ENCODE measurements at places on chromosomes 6 and 20.
A peak's percentile ranks its signal among the peaks of the same experiment; 100 is the strongest.

DNA sequence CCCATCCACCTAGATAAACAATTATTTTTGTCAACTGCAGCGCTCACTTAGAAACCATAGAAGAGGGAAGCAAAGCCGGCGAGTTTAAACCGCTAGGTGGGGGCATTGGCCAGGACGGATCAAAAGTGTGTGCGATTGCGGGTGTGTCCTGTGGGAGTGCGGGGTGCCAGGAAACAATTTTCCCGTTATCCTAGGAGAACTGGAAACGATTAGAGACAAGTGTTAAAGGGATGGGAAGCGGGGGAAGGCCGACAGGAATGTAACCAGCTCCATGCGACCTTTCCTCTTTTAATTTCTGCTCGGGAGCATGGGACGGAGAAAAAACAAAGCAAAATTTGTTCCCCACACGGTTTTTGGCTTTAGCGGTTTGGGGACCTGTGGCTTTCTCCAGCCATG, 2.8 kb upstream of the HTR1B start:
- peak; percentile 55 for DNase-seq

DNA sequence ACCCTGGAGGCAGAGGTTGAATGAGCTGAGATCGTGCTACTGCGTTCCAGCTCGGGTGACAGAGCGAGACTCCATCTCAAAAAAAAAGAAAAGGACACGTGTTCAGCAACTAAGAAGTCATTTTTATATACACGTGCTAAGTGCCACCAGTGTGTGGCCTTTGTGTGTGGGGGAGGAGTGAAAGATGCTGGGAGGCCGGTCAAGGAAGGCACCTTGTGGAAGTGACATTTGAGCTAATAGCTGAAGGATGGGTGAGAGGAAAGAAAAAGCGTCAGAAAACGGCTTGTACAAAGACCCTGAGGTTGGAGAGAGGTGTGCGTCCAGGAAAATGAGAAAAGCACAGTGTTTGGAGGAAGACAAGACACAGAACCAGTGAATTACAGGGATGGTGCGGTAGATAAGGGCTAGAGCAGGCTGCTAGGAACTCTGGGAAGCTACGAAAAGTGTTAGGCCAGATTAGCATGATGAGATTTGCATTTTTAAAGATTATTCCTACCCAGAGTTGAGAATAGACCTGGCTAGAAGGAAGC, 11.6 kb downstream of the RREB1 start:
- no peak for DNase-seq

GRCh38 chr20:51507216-51508036, 35.1 kb downstream of the NFATC2 start:
- DNase-seq: no peak

GRCh38 chr6:142469220-142469619, 167.4 kb downstream of the ADGRG6 start:
- no peak for DNase-seq

GRCh38 chr6:140966676-140967075, 1166.0 kb upstream of the GJE1 start:
- DNase-seq: no peak

DNA sequence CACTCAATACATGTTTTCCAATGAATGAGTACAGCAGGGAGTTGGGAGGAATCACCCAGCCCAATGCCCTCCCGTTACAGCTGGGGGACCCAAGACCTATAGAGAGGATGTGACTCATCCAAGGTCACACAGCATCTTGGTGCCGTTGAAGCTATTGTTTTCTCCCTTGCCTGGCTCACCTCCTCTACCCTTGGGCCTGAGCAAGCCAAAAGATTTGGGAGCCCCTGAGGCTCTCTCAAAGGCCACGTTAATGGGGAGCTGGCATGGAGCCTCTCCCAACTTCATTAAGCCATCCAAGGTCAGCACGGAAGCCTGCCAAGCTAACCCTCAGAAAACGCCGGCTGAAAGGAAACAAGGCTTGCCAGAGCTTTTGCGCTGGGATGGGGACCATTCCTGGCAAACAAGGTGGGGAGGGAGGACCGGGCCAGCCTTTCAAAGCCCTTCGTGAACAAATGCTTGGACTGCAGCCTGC, 30.4 kb downstream of the KCNB1 start:
- peak; percentile 42 for DNase-seq

- DNase-seq: no peak
Measured at GRCh38 chr6:111803804-111804203, 69.4 kb downstream of the FYN start.

GRCh38 chr20:60055740-60056139, 97.5 kb downstream of the CDH26 start:
- peak; percentile 73 for DNase-seq

DNA sequence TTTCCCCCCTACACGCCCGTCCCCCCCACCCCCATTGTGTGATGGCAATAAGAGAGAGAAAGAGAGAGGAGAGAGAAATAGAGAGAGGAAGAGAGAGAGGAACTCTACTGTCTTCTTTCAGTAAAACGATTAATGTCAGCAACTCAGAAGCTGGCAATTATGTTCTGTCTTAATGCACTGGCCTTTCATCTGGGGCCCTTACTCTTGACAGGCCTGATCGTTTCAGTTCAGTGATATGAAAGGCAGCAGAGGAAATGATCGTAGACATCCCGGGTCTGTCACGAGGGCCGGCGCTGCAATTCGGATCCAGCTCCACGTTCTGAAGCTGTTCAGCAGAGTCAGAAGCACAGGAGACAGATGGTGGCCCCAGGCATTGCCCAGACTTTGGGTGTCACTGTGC, 308.9 kb downstream of the ZNF217 start:
- DNase-seq: no peak

- DNase-seq: no peak
Measured at GRCh38 chr20:20065361-20065760, 13.0 kb downstream of the CFAP61 start.

DNA sequence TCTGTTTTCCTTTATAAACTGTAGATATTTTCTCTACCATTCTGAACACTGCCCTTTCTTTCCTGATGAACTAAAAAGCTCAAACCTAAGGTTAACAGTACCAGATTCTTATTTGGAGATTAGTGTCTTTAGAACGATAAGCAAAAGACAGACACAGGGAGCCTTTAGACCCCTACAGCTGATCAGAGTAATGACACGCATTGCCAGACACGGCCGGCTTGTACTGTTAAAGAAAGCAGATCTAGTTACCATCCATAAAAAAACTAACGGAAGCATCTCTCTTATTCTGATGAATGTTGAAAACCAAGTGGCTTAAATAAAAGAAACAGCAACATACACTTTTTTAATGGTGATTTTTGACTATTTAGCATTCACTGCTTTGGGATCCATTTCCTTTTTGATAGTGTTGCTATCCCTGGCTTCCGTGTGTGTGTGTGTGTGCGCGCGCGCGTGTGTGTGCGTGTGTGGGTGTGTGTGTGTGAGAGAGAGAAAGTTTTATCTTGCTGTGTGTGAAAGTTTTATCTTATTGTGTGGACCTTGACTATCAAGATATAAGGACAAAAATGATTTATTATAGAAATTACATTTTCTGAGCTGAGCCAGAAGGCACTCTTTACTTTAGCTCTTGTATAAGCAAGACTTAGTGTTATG, 95.6 kb upstream of the SLC35B3 start:
- no peak for DNase-seq

DNA sequence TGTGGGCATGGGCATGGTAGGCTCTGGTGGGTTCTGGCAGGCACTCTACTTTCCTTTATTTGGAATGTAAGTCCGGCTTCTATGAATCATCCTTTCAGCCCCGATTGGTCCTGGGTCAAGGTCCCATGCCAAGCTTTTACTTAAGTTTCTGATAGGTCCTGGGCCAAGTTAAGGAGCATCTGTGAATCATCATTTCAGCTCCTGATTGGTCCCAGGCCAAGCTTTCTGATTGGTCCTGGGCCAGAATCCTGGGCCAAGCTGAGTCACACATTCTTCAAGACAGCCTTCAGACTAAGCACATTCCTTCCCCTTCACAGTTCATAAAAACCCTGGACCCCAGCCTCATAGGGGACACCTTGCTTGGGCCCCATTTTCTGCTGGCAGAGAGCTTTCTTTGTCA, 231.0 kb upstream of the EYS start:
- no peak for DNase-seq

DNA sequence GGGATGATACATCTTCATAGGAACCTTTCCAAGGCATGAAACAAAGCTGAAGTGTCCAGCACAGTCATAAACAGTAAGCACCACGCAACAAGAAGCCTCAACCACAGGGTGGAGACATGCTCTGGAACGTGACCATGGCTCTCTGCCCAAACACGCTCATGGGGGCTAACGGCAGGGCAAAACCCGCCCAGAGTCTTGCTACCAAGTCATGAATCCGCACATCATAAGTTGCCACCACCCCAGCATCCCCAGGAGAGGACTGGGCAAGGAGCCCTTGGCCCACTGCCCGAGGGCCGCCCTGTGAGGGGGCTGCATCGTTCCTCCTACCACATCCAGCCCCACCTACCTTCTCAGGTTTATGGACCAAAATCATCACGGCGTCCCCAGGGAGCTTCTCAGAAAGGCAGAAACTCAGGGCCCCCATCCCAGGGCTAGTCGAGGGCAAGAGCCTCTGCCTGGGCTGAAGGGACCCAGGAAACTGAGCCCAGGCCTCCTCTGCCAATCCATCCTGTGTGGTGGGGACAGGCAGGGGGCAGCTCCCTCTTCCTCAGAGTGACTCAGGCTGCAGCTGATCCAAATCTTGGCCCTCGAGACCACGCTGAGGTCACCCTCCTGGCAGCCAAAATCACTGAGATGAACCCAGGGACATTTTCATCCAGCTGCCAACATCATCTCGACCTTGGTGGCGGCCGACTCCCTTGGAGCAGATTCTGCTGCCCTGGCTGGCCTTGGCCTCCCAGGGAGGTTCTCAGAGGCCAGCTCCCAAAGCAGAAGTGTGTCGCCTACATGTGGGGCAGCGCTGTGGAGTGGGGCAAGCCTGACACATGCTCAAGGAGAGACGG, 42.6 kb downstream of the BMP7 start:
- peak; percentile 53 for DNase-seq

- DNase-seq: peak; percentile 14
Measured at GRCh38 chr6:145214570-145214969, 520.8 kb downstream of the EPM2A start.

- DNase-seq: peak; percentile 14
Measured at GRCh38 chr20:53019464-53019863, 47.3 kb downstream of the TSHZ2 start.

DNA sequence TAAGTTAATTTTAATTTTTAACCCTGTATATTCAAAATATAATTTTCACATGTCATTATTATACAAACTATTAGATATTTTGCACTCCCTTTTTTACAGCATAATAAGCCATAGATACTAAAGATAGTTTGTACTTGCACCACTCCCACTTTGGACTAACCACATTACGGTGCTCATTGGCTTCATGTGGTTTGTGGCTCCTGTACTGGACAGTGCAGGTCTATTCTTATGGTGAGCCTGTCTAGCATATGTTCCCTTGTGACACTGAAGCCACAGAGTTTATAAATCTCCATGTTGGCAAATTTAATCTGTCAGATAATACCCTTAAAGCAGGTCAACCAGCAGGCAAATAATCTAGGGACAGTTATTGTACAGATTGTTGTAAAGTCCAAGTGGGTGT, 354.4 kb upstream of the KCNQ5 start:
- no peak for DNase-seq

DNA sequence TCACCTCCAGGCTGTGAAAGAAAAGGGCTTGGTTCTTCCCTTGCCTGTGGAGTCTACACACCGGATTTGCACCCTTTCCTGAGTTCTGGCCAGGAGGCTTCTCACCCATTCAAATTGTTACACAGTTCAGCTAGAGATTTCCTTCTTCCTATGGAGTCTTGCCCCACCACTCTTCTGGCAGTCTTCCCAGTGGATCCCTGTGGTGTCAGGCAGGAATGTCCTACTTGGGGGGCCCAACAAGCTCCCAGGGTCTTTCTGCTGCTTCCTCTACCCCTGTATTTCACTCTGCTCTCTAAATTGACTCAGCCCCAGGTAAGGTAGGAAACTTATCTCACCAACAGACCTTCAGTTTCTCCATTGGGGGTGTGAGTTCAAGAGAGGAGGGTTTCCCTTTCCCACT, 14.0 kb upstream of the CST9L start:
- DNase-seq: no peak

GRCh38 chr20:25279403-25279802, 31.5 kb downstream of the PYGB start:
- DNase-seq: no peak

GRCh38 chr6:128209771-128210170, 308.9 kb upstream of the THEMIS start:
- DNase-seq: no peak

- no peak for DNase-seq
Measured at GRCh38 chr20:48178633-48179032, 393.4 kb upstream of the SULF2 start.

GRCh38 chr6:37368961-37369320, 15.2 kb downstream of the RNF8 start:
- DNase-seq: no peak

Measured in RWPE1 (cell line).